Skeletal muscle cell (primary cell): ENCODE measurements at places on chromosomes 13 and 19.

DNA sequence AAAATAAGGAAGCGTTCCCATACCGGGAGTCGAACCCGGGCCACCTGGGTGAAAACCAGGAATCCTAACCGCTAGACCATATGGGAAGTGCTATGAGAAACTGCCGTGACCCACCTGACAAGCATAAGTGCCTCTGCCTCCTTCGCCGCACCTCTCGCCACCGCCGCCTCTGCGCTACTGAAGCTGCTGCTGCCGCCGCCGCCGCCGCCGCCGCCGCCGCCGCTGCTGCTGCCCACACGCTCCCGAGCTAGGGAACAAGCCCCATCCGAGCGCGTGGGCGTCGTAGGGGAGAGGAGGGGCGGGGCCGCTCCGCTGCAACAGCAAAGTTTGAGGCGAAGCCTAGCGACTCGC lies 610 bp upstream of the WBP4 start:
- no peak for DNase-seq

DNA sequence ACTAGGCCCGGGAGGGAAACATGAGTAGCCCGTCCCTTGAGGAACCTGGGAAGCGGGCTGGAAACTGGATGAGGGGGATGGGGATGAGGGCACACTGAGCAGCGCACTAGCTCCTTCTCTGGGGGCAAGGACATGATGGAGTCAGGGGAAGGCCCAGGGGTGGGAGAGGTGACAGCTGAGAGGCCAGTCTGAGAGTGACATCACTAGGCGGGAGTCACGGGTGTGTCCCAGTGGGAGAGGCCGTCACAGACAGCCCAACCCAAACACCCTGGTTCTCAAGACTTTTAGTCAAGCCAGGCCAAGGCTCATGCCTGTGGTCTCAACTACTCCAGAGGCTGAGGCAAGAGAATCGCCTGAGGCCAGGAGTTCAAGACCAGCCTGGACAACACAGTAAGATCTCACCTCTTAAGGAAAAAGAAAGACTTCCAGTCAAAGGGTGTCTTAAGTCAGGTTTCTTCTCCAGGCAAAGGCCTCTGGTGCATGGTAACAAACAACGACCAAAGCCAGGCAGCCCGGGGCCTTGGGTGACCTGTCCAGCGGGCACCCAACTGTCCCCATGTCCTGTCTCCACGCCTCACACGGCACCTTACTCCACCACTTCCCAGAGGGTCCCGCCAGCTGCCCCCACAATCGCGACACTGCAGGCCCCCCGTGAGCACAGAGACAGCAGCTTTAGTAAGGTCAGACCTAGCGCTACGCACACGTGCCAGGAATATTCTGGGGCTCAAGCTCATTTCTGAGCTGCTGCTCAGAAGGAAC lies 25.5 kb upstream of the TIMM44 start:
- DNase-seq = no peak

GRCh38 chr13:107374038-107374437 lies 806.1 kb upstream of the ARGLU1 start:
- DNase-seq = no peak

GRCh38 chr13:98035373-98035772 lies 81.9 kb downstream of the IPO5 start:
- no peak for DNase-seq

DNA sequence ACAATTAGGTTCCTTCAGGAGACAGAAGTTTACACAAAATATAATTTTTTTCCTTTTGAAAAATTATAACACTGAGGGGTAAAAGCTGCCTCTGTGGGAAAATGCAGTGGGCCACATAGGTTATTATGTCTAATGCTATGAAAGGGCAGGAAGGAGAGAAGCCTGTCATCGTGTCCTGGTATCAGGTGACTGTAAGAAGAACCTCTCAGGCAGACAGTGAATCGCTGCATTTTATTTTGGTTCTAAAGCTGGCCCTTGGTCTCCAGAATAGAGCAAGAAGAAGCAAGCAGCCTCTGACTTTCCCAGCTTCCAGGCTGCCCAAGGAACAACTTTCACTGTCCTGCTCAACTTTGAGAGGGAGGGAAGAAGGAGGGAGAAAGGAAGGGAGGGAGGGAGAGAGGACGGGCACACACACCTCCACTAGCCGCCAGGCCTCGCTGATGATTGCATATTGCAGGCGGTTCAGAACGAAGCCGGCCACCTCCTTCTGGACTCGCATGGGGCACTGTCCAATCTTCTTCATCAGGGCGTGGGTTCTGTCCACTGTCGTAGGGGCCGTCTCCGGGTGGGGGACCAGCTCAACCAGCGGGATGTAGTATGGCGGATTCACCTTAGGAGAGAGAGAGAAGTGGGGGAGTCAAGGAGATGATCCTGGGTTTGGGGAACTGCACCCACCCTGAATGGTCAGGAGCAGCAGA lies 93.8 kb downstream of the CRYL1 start:
- no peak for DNase-seq

GRCh38 chr19:55508120-55508519 lies 19.9 kb downstream of the SSC5D start:
- DNase-seq = no peak

DNA sequence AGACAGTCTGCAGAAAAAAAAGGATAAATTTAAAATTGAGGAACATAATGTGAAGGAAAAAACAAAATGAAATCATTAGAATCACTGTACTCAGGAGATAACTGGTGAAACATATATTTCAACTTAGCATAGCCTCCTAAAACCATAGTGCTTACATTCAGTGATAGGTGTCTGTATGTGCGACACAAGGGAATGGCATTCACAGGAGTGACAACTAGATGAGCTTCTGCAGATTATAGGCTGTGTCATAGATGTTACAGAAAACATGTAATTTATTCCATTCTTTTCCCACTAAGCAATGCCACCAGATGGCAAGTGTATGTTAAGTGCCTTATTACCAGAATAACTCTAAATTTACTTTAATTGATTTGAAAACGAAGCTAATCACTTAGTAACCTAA lies 960.0 kb upstream of the PCDH20 start:
- DNase-seq = no peak

DNA sequence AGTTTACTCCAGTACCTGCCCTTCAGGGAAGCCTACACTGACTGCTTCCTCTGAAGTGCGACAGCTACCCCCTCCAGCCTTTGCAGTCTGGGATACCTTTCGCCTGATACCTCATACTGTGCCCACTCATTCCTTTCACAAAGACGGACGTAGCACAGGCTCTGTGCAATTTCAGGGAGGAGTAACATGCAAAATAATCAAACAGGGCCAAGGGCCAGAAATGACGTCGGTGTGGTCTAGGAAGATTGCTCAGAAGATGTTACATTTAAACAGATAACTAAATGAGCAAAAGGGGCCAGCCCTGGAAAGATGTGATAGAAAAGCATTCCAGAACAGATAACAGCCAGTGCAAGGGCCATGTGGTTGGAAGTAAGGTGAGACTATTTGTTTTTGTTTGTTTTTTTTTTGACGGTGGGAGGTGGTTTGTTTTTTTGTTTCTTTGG lies 6.6 kb upstream of the DDX39A start:
- DNase-seq = peak; percentile 35

GRCh38 chr19:31037286-31037980 lies 311.8 kb downstream of the TSHZ3 start:
- DNase-seq = no peak

GRCh38 chr19:35781650-35782049 lies 6.3 kb downstream of the ARHGAP33 start:
- DNase-seq = no peak

DNA sequence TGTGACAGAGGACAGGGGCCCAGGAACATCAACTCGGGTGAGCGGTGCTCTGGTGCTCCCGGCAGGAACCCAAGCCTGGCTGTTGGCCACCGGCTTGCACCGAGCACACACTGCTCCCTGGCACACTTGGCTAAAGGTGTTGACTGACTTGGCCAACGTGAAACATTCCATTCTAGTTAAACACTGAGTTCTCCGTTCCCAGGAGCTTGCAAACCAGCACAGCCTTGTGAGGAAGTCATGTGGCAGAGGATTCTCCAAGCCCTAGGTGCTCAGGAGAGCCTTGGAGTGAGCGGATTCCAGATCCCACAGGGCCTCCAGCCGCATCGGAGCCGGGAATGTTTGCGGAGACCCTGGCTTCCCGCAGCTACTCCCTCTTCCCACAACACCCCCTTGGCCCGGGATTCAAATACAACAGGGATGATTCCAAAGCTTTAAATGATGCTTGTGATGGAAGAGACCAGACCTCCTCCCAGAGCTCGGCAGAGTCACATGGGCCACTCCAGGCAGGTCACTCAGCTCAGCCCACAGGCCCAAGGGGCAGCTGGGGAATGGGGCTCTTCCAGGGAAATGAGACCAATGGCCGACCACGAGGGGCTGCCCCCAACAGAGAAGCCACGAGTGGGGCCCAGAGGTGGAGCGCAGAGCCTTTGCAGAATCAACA lies 2.9 kb downstream of the C13orf46 start:
- no peak for DNase-seq

DNA sequence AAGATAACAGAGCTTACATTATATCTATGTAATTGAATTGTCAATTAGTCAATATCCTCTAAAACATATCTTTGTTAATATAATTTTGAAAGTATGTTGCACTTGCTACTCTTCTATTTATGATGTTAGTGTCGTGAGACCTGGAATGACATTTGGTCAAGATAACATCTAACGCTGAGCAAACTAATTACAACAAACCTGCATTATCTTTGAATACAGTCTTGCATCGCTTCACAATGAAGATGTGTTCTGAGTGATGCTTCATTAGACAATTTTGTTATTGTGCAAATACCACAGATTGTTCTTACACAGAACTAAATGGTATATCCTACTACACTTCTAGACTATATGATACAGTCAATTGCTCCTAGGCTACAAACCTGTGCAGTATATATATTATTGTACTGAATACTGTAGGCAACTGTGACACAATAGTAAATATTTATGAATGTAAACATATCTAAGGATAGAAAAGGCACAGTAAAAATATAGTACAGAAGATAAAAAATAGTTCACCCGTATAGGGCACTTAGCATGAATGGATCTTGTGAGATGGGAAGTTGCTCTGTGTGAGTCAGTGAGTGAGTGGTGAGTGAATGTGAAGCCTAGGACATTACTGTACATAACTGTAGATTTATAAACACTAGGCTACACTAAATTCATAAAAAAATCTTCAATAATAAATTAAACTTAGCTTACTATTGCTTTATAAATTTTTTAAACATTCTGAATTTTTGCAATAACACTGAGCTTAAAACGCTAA lies 1773.8 kb downstream of the PCDH9 start:
- DNase-seq = no peak

GRCh38 chr19:35013820-35014754 lies 14.0 kb downstream of the GRAMD1A start:
- no peak for DNase-seq

GRCh38 chr13:102682727-102683126 lies 12.1 kb downstream of the METTL21C start:
- no peak for DNase-seq

GRCh38 chr13:46745706-46746105 lies 51.3 kb downstream of the ESD start:
- DNase-seq = no peak

DNA sequence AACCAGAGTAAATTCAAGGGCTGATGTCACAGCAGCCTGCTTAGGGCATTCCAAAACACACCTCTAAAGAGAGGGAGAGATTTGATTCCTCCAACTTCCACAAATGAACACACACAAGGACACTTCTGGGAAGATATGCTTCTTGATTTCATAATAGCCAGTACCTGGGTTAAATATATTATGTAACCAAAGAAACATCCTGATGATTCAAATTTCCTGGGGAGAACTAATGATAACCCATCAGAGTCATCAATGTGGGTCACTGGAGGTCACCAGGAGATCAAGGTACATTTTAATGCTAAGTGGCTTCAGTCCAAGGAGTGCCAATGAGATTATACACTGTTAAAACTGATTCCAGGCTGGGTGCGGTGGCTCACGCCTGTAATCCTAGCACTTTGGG lies 54.0 kb upstream of the DOCK9 start:
- DNase-seq = no peak

DNA sequence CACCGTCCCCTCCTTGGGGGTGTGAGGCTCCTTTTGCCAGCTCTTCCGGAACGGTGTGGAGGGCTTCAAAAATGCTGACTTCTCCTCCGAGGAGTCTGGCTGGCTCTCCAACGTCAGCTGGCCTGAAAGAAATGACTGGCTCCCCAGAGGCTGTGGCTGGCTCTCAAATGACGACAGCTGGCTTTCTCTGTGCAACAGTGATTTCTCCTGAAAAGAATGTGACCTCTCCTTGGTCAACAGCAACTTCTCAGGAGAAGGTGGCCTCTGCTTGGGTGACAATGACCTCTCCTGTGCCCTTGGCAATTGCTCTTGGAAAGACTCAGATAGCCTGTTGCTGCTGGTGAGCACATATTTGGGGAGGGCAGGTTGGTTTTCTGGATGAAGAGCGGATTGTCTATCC lies 29.2 kb downstream of the ONECUT3 start:
- no peak for DNase-seq

GRCh38 chr13:105063676-105064075 lies 1471.8 kb downstream of the EFNB2 start:
- DNase-seq = no peak

DNA sequence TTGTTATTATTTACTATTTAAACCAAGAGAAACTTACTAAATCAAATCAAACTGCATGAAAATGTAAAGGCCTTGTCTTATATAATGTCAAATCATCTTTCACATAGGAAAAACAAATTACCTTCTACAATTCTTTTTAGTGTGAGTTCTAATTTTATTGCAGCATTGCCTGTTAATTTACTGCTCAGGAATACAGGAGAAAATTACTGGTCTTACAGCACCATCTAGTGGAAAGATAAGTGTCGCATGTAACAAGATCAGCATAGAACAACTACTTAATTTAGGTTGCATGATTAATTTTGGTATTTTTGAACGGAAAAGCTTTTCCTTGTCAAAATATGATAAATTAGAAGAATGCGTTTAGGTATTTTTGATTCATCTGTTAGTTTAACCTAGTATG lies 502.7 kb downstream of the UQCRFS1 start:
- peak; percentile 41 for DNase-seq

DNA sequence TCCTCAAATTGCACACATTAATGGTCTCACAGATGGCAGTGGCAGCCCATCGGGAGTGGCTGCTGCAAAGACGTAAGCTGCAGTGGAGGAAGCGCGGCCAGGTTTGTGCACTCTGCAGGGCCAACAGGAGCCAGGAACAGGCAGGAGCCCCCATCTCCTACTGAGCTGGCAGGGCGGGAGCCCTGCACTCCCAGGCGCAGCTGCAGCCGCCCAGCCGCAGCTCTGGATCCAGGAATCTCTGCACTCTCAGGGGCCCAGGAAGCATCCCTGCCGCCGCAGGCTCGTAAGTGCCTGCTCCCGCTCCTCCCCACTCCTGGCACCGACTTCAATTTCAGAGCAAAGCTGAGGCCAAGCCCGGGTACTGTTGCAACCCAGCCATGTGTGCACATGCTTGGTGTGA lies 37.5 kb downstream of the ANKRD27 start:
- DNase-seq = no peak

GRCh38 chr19:33231511-33231910 lies 5.9 kb upstream of the SLC7A10 start:
- no peak for DNase-seq

DNA sequence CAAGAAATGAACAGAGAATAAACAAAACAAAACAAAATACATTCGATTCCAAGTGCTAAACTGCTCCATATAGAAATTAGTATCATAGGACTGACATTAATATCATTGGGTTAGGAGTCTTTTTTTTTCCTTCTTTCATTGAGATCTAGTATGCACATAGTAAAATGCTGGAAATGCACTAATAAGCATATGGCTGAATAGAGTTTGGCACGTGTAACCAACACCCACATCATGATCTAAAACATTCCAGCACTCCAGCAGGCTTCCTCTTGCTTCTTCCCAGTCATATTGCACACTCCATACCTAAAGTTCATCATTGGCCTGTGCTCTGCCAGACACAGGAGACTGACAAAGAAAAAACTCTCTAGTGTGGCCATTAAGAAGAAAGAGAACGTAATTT lies 117.5 kb downstream of the POU4F1 start:
- DNase-seq = no peak
